ENCODE measurements at places on chromosomes 1 and 21.

- no peak for DNase-seq
These were observed 95.0 kb upstream of the C1orf105 start for GRCh38 chr1:172325531-172325930.

GRCh38 chr1:205285381-205286101 is 36.0 kb downstream of the NUAK2 start:
- DNase-seq: no peak

DNA sequence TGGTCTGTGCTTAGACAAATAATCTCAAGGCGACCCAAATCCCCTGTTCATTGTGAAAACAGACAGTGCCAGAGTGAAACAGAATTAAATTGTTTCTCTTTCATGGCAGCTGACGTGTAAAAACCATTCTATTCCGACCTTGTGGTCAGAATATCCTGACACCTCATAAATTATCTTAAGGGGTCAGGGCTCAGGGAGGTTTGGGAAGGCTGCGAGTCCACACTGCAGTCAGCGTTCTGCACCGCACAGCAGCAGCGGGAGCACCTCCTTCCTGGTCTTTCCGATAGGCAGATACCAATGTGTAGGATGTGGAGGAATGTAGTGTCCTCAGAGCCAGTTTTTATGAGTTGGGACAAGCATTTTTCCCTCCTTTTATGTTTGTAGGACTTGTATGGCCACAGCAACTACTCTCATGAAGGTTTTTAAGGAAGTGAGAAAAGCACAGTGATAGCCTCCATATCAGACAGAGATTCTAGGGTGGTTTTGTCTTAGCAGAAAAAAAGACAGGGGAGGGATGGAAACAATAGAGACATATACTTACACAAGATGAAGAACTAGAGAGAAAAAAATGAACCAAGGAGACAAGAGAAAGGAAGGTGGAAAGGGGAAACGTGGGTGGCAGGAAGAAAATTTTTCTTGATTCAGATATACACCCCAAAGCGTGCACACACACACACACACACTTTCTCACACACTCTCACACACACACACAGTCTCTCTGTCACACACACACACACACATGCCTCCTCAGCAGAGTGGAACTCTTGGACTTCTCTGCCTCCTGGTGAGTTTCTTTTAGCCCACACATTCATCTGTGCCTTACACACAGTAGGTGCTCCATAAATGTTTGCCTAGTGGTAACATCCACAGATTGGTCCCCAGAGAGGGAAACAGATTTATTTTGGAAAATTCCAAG is 68.6 kb downstream of the NTMT2 start:
- DNase-seq: no peak

GRCh38 chr1:242241936-242242335 is 243.0 kb upstream of the MAP1LC3C start:
- DNase-seq: no peak

- no peak for DNase-seq
These were observed 63.4 kb downstream of the CD2 start for GRCh38 chr1:116817582-116818064.

DNA sequence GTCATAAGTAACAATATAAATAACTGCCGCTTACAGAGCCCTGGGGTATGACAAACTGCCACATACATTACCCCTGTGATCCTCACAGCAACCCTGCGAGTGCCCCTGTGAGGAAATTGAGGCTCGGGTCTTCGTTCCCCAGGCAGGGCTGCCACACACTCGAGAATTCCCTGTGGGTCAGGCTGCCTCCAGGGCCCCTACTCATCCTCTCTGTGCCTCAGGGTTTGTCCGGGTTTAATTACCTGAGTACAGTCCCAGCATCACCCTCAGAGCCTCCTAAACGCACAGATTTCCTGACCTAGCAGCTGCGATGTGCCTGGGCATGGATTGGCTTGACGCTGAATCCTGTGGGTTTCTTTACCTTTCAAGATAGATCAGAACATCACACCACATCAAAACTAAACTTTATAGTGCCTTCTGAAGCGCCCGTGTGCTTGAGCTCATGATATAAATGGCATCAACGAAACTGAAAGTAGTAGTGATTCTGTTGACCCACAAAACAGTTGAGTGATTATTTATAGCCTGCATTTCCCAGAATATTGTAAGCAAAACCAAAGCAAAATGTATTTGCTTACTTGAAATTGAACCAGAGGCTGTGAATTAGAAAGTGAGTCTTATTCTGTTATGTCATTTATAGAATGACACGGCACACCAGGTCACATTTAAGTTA is 14.0 kb downstream of the SLC37A1 start:
- no peak for DNase-seq

All from NCI-H1048 (cell line).